ENCODE measurements at places on chromosomes 6 and 20. TPM values are rescaled to one million over a fixed set of nuclear protein-coding genes. Genes with fewer than 3 reads are reported as not detected.
A peak's percentile ranks its signal among the peaks of the same experiment; 100 is the strongest.

The CST1 gene
- total RNA-seq: not detected

The CGA gene
- not detected for total RNA-seq

- DNase-seq: peak; percentile 97
Measured at GRCh38 chr20:53594068-53595017, 704 bp upstream of the ZNF217 start.

The BMP2 gene
- total RNA-seq: not detected

GRCh38 chr6:16659466-16660156 lies 101.6 kb downstream of the ATXN1 start:
- DNase-seq: no peak

DNA sequence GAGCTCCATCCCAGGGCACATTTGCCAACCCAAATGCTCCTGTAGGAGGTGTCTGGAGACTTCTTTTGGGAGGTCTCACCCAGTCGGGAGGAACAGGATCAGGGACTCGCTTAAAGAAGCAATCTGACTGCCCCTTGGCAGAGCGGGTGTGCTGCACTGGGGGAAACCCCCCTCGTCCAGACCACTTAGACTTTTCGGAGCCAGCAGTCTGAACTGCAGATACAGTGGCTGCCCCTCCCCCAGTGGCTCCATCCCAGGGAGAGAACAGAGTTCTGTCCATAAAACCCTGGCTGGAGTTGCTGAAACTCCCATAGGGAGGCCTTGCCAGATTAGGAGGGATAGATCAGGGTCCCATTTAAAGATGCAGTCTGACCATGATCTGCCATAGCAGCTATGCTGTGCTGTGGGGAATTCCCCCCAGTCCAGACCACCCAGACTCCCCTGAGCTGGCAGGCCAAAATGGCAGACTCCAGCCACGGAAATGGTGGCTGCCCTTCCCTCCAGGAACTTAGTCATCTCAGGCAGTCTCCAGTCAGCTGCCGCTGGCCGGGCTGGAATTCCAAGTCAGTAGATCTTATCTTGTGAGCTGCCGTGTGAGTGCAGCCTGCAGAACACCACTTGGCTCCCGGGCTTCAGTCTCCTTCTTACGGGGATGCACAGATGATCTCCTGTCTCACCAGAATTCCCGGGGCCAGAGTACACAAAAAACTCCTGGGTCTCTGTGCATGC lies 278.1 kb upstream of the SASH1 start:
- no peak for DNase-seq

DNA sequence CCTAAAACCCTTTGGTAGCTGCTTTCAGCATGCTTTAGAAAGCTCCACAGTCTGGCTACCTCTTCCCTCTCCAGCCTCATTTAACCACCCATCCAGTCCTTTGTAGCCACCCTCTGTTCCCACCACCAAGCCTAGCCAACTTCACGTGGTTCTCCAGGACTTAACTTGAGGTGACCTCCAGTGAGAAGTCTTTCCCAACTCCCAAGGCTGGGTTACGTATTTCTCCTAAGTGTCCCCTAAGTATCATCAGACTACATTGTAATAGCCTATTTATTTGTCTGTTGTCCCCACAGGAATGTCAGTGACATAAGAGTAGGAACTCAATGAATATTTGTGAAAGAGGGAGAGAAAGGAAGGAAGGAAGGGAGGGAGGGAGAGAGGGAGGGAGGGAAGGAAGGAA lies 431.9 kb upstream of the JARID2 start:
- no peak for DNase-seq

The SLC25A27 gene
- 0.85 TPM for total RNA-seq

DNA sequence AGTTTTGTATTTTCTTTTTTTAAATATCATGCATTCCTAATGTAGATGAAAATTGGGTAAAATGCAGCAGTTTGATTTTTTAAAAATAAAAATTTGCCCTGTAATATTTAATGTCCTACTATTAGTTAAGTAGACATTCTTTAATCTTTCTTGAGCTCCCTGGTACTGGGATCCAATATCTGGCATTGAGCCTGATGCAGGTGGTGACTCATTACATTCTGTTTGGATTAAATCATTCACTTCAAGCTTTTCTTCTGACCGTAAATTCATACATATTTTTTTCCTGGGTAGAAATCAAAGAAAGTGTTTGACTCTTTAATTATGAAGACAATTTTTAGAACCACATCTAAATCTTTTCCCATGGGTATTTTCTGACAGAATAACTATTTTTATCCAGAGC lies 768.8 kb upstream of the SLC35B3 start:
- DNase-seq: no peak

DNA sequence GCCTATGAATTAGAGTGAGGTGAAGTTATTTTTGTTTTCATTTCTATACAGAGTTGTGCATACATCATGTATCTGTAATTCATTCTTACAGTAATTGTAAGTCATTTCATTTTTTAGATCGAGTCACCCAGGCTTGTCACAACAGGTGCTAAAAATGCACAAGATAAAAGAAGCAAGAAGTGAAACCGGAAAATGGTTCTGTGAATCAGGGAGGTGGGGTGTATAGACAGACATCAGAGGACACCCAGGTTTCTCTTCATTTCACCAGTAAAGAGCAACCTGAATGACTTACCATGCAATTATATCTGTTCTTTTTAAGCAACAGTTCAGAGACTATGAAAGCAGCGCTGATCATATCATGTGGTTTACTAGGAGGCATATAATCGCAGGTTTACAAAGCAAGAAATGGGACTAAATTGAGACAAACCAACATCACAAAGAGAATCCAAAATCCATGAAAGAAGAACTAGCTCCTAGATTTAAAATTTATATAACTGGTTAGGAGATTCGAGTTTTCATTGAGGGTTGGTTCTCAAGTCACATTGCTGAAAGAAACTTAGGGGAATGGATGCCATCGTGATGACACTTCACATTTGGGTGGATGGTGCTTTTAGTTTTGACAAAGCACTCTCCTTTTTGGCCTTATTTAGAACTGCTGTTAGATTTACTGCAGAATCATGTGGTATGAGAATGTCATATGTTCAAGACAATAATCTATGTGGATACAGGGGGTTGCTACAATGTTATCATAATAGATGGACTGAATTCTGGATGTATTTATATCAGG lies 27.9 kb upstream of the TBC1D7 start:
- DNase-seq: peak; percentile 57

DNA sequence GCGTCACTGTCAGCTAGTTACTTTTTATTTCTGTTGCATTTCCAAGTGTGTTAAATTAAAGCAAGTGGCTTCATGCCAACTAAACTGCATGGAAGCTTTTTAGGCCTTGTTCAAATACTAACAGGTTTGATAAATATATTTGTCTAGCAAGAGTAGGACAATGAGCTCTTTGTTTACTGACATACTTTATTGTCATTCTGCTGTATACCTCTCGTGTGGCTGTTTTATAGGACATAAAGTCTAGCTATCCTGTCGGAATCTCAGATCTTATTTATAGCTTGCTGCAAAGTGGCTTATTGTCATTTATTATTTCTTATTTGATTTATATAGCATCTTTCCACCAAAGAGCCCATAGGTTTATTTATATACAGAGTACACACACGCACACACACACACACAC lies 711.1 kb downstream of the KIF16B start:
- DNase-seq: no peak

DNA sequence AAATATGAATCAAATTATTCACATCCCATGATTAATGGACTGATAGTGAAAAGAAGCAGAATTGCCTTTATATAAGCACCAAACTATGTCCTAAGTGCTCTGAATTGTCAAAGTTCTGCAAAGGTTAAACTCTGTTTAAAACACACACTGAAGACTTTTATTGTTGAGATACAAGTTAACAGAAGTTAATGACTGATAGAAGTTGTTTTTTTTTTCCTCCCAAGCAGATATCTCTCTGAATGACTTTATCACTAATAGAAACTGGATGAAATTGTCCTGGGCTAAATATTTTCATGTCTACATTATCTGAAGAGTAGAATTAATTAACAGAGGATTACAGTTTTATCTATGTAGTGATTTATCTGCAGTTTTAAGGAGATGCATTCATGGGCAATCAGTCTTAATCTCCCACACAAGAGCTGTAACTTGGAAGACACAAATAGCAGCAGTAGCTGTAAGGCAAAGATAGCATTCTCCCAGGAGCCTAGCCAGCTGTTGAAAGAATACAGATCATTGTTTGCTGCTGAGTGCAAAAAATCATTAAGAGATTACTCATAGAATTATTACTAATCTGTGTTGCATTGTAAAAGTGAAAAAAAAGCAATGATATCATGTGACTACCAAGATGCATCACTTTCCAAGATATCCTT lies 49.9 kb downstream of the BMP5 start:
- no peak for DNase-seq

The MAPK13 gene
- total RNA-seq: 60.4 TPM

- DNase-seq: no peak
Measured at GRCh38 chr6:168536665-168537539, 95.9 kb downstream of the SMOC2 start.

GRCh38 chr6:30691208-30691847 lies 544 bp upstream of the NRM start:
- DNase-seq: no peak

The OR2H2 gene
- total RNA-seq: not detected

The WFDC5 gene
- total RNA-seq: not detected

GRCh38 chr20:49821870-49822331 lies 9.3 kb downstream of the SLC9A8 start:
- DNase-seq: peak; percentile 17

DNA sequence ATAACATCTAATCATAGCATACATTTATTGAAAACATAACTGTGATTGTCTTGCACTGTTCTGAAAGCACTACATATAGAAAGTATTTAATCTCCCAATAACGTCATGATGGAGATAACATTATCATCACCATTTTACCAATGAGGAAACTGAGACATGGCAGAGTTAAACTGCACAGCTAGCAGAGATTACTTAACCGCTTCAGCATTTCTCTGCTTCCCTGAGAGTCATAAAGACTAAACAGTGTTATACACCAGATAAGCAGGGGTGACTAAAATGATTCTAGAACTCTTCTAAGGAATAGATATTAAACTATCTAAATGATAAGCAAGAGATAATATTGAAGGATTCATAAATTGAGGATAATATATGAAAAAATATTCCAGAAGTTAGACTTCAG lies 183.2 kb upstream of the BMP5 start:
- no peak for DNase-seq

DNA sequence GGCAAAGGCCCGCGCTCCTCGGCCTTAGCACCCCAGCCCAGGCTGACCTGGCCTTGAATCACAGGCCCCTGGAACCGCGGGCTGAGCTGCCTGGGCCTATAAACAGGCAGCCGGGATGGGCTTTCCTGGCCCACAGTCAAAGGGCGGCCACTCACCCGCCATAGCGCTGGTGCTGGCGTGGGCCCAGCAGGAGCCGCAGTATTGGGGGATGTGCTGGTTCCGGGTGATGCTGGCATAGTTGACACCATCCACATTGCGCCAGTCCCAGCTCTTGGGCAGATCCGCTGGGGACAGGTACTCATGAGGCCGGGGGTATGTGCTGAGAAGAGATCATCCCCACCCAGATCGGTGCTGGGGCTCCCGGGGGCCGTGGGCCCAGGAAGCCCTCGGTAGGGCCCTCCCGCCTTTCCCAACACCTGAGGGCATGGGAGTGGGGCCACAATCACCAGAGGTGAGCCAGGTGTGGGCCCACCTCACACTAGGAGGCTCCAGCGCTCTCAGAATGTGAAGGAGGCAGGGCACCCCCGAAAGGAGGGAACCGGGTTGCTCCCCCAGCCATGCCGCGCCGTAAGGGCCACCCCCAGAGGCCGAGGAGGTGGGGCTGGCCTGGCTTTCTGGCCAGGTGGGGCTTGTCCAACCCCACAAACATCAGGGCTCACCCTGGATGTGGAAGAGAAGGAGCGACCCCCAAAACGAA lies 739 bp downstream of the CTSZ start:
- no peak for DNase-seq

DNA sequence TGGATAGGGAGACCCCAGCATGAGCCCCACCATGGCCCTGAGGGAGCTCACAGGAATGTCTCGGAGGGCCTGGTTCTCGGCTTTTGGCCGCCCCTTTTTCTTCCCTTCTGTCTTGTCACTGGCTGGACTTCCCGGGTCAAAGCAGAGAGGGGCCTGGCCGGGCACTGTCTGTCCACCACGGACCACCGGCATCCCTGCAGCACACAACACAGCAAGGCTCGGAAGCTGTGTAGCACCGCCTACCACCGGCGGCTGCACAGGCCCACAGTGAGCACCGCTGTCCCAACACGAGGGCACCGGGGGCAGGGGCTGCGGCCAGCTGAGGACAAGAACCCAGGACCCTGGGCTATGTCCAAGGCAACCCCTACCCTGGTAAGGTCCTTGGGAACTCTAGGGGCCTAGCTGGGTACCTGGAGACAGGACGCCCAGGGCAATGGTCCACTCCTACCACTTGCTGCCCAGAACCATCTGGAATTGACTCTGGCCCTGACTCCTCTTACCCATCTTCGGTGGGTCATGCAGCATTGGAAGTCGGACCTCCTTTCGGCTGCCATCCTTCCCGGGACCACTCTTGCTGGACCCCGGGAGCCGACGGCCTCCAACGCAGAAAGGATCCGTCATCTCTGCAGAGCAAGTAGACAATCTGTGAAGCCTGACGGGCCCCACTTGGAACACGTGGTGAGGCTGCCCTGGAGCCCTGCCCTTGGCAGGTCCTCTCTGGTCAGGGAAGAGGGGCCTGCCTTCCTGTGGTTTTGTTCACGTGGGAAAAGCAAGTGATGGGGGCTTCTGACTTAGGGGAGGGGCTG lies 2.2 kb downstream of the ZNF512B start:
- peak; percentile 2 for DNase-seq

DNA sequence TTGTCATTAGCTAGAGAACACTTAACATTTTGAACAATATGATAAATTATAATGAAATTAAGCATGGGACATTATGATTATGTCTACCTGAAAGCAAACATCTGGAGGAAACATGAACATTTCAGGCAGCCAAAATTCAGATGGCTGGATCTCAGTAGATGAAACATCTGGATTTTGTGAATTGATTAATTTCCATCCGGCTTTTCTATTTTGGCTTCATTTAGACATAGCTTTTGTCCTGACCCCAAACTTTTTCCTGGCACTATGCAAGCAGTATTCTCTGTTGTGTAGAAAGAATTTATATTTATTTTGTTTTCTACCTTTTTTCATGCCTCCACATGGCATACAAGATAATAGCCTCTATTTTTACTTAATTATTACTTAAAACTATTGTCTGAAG lies 186.3 kb downstream of the OGFRL1 start:
- DNase-seq: no peak

The CAGE1 gene
- total RNA-seq: 0.18 TPM

The DLL1 gene
- total RNA-seq: 1.9 TPM

DNA sequence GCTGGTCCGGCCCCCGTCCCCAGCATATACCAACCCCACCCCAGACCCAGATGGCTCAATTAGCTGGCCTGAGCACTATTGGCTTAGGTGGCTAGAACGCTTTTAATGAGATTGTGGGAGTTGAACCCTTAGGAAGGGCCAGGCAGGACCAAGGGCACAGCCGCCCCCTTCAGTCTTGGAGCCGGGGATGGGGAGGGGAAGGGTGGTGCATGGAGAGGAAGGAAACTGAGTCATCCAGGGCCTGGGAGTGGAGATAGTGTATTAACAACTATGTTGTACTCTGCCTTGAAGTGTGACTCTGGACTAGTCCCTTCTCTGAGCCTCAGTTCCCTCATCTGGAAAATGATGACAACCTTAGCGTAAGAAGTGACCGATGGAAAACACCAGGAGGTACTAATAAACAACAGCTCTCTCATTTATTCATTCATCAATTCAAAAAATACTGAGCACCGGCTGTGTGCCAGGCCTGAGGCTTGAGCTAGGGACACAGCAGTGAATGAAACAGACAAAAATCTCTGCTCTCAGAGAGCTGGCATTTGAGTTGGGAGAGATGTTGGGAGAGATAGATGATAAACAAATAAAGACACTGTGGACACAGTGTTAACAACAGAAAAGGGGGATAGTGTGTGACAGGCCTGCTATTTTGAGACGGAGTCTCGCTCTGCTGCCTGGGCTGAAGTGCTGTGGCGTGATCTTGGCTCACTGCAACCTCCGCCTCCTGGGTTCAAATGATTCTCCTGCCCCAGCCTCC lies 11.5 kb downstream of the PEDS1 start:
- DNase-seq: no peak

The SKIC2 gene
- total RNA-seq: 77.3 TPM

Measured in activated CD8-positive, alpha-beta T cell treated with anti-CD3 and anti-CD28 coated beads for 36 hours (primary cell).